ENCODE measurements at places on chromosomes 16 and 17.

DNA sequence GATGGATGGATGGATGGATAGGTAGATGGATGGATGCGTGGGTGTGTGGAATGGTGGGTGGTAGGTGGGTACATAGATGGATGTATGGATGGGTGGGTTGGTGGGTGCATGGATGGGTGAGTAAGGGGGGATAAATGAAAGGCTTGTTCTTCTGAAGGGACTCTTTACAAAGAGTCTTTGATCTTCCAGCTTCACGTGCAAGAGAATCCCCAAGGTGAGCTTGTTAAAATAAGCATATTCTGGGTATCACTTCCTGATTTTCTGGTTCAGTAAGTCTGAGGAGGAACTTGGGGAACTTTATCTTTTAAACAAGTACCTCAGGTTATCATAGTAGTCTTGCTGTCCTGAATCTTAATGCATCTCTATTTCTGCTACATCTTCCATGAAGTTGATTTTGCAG lies 639.1 kb downstream of the MAF start:
- no peak for DNase-seq

- no peak for DNase-seq
Observed at GRCh38 chr17:77706938-77707337, 251.6 kb upstream of the TNRC6C start.

- no peak for DNase-seq
Observed at GRCh38 chr16:57720142-57720575, 15.4 kb upstream of the KATNB1 start.

GRCh38 chr17:30796016-30796415 lies 28.5 kb downstream of the CRLF3 start:
- no peak for DNase-seq

GRCh38 chr17:1871756-1872155 lies 42.0 kb downstream of the RPA1 start:
- DNase-seq, result no peak

DNA sequence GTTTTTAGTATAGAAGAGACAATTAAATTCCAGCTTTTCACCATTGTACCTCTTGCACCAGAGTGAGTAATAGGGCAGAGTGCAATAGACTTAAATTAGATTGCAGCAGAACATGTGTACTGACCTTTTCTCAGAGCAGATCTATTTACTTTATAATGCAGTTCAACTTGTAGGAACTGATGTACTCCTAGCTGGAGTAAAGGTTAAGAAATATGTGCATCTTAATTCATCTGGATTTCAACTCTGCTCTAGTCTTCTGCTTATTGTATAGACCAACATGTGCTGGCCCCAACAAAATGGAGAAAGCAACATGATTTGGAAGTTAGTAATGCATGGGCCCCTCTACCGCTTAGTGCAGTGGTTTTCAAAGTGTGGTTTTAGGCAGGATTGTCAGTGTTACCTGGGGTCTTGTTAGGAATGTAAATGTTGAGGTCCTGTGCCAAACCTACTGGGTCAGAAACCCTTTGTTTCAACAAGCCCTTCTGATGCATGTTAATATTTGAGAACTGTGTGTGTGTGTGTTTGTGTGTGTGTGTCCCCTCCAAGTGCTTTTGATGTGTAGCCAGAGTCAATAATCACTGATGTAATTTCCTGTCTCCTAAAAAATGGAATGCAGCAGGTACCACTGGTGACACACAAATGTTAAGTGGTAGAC lies 138.6 kb downstream of the TOX3 start:
- no peak for DNase-seq

DNA sequence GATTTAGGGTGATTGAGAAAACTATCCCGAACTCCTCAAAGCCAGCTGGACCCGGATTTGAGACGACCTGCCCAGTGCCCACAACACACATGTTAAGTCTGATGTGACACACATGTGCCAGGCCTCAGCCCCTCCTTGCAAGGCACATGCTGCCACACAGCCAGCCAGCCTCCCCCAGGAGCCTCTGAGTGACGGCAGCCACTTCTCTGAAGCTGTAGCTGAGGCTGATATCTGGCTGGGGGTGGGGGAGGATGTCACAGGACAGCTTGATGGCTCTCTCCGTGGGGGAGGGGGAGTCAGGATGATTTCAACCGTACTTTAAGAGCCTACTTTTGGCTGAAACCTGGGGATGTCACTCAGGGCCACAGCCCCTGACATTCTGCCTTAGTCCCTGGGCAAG lies 40.9 kb downstream of the SRCIN1 start:
- no peak for DNase-seq
